GM10248 (cell line): ENCODE measurements at places on chromosomes 1 and 21.
A peak's percentile ranks its signal among the peaks of the same experiment; 100 is the strongest.

DNA sequence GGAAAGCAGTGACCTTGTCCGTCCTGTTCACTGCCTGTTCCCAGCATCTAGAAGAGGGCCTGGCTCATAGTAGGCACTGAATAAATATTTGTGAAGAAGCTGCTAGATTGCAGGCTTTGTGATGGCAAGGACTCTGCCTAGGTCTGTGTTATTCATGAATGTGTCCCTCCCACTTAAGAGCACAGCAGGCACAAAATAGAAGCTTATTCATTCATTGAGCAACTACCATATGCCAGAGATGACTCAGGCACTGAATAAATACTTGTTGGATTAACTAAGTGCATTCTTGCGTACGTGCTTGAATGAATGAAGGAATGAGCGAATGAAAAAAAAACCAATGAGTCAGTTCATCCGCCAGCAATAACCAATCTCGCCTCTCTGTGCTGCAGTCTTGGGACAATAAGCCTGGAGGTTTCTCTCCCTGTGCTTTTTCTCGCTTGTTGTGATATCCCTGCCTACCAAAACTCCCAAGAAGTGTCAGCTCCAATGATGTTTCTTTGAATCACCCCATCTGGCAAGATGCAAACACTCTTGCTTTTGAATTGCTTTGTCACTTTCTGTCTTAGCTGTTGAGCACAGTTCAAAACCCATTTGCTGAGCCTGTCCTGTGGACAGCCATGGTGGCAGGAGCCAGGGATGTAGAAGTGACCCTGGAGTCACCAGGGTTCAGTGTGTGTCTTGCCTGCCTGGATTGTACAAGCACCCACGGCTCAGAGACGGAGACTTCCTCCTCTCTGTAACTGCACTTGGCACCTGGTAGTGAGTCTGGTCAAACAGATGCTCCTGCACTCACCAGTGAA lies 143.9 kb downstream of the KAZN start:
- no peak for DNase-seq

- no peak for DNase-seq
These were observed 134.2 kb downstream of the GDAP2 start for GRCh38 chr1:117795190-117795589.

DNA sequence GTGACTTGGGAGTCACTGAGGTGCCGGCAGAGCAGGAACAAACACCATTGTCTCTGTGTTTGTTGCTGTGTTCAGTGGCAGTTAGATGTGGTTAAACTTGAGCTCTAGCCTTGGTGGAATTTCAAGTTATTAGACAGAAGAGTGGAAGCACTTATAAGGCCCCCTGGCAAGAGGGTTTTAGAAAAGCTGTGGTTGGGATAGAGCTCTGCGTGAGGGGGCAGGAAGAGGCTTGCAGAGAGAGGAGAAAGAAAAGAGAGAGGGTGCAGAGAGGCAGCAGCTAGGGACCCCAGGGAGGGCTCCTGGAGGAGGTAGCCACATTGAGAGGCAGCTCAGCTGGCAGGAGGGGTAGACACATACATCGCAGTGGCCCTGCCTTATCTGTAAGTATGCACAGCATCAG lies 128.2 kb downstream of the GALNT2 start:
- DNase-seq, result no peak

GRCh38 chr1:183870351-183871077 lies 65.6 kb downstream of the RGL1 start:
- DNase-seq, result no peak

DNA sequence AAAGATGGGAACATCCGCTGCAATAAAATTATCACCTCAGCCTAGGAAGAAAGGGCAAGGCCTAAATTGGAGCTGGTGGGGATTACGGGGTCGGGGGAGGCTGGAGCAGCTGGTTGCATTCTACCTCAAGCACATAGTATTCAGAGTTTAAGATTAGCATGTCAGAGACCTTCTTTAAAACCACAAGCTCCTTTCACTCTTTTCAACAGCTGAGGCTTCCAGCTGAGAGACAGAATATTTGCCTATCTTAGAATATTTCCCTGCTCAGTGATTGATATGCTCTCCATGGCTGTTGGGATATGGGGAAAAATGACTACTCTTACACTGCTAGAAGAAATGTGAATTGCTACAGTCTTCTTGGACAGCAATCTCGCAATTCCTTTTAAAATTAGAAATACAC lies 248.6 kb downstream of the TBX15 start:
- DNase-seq, result no peak

DNA sequence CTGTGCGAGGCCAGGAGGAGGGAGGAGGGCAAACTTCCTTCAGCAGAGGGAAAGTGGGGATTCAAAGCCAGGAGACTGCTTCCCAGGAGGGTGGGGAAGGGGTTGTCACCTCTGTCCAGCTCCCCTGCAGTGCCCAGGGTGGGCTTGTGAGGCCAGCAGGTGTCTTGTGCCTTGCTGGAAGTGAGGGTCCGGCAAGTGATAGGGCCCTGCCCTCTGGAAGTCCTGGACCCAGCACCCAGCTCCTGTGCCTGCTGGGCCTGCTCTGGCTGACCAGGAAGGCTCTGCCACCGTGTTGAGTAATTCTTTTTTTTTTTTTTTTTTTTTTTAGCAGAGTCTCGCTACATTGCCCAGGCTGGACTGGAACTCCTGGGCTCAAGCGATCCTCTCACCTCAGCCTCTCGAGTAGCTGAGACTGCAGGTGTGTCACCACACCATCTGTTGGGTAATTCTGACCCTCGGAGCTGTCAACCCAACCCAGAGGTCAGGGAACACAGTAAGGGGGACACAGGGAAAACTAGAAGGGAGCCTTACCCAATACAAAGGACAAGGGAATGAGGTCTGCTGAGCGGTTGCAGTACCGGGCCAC lies 1.0 kb downstream of the BEST4 start:
- DNase-seq, result no peak

DNA sequence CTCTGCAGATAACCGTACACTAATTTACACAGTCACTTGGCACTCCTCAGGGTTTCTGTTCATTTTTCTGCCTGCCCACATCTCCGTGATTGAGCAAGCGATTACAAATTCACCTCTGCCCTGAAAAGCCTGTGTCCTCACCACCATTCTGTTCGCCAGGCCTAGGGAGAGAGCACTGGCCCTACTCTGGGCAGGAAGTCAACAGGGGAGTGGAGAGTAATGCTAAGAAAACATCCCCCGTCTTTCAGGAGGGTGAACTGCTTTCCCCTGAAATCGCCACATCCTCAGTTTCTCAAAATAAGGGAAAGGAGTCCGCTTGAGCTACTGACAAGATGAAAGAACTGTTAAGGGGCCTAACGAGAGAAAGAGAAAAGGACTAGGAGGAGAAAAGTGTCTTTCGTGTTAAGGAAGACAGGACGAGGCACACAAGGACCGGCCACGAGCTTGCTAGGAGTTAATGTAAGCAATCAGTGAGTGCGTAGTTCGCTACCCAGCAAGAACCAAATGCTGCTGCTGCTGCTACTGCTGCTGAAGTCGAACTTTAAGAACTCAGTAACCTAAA lies 632 bp downstream of the PEX19 start:
- DNase-seq, result peak; percentile 19

DNA sequence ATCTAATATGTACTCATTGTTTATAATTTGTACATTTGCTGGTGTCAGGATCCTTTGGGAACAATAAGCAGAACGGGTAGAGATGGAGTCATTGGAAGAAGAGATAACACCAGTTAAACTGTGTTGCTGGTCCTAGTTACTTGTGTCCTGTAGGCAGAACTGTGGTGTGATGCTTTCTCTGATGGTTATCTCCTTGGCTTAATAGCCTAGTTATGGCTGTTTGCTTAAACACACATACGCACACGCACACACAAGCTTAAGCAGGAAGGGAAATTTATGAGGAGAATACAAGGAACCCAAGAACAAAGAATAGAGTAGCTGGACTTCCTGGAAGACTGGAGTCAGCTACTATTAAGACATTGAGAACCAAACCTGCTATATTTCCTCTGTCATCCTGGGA lies 5.7 kb upstream of the PKN2 start:
- no peak for DNase-seq

- no peak for DNase-seq
These were observed 48.4 kb downstream of the TRMT1L start for GRCh38 chr1:185108321-185108720.

GRCh38 chr1:228341814-228342626 lies 64.6 kb downstream of the TRIM11 start:
- no peak for DNase-seq

- DNase-seq, result no peak
These were observed 116.3 kb upstream of the HP1BP3 start for GRCh38 chr1:20903437-20903836.

DNA sequence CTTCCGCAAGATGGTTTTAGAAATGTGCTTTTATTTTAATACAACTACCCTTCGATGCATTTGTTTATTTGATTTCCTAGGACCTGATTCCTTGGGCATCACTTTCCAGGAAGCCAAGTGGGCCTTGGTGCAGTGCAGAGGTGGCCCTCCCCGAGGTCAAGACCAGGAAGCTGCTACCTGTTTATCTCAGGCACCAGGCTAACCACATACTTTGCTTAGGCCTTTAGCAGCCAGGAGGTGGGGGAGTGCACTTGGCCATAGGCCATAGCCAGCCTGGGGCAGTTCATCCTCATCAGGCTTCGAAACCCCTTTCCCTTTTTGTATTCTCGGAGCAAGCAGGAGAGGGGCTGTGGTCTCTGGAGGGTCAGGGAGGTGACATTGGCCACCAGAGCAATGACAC lies 45.4 kb downstream of the SMYD2 start:
- no peak for DNase-seq

GRCh38 chr21:29803191-29803590 lies 136.6 kb downstream of the GRIK1 start:
- DNase-seq, result no peak

DNA sequence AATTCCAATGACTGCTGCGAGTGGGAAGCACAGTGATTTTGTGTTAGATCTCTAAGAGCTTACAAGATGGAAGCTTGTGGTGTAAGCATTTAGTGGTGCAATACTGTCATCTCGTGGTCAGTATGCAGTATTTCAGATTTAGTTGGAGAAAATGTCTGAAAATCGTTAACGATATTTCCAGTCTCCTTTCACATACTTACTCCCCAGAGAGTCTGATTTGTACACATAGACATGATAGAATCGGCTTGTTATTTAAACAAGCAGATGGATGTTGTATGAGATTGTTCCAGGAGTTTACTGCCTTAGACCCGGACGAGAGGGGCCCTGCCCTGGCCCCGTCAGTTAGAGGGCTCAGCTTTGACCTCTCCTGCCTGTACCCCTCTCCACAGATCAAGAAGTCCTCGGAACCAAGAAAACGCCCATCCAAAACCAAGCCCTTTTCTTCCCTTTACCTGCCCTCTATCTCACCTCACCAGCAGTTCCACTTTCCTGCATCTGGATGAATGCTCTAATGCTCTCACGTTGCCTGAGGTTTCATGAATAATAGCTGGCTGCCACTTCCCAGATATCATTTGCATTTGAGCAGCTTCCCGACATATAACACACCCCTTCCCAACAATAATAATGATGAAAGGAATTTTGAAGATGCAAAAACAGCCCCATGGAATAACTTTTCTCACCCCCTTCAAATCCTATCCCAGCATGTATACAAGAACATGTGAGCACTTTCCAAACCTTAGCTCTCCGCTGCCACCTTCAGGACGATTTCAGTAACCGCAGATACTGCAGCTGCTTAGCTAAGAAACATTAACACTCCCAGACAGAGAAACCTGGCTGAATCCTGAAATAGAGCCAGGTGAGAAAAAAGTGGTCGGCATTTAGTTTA lies 247.3 kb downstream of the LTN1 start:
- peak; percentile 54 for DNase-seq

GRCh38 chr1:241336335-241336734 lies 20.7 kb downstream of the RGS7 start:
- DNase-seq, result no peak

GRCh38 chr1:170662561-170663403 lies 1.1 kb upstream of the PRRX1 start:
- DNase-seq, result no peak

DNA sequence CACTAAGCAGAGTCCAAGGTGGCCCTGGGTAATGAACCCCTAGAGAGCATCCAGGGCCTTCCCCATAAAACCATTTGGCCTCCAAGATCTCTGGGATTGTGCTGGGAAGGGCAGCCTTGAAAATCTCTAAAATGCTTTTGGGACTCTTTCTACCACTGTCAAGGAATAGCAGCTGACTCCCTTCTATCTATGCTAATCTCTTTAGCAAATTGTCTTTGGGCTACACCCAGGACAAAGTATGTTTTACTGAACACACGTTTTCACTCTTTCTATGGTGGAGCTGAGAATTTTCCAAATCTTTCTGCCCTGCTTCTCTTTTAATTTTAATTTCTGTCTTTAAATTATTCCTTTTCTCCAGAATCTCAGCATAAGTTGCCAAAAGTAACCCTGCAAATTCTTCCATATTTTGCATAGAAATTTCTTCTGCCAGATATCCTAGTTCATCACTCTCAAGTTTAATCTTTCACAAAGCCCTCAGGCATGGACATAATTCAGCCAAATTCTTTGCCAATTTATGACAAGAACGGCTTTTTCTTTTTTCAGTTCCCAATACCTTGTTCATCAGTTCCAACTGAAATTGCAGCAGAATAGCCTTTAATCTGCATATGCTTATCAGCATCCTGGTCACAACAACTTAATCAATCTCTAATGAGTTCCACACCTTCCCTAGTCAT lies 687.0 kb upstream of the ADGRL4 start:
- DNase-seq, result no peak

DNA sequence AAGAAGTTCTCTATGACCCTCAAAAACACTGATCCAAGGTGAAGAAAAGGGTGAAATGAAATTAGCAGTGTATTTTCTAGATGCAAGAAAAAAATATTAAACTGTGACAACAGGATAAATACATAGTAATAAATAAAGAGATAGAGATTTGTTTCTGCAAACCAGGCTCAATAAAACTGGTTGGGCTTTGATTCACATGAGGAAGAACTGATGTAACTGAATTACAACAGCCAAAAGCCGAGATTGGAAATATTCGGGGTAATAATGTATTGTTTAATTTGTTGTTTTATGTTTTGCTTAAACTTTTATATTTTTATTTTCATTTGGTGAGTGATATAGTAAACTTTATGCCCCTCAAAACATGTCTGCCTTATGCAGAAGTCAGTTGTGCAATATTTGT lies 285.0 kb downstream of the BRINP3 start:
- no peak for DNase-seq

GRCh38 chr1:205324781-205325180 lies 3.2 kb upstream of the NUAK2 start:
- no peak for DNase-seq

GRCh38 chr1:225483818-225484656 lies 56.2 kb upstream of the LBR start:
- DNase-seq, result no peak

DNA sequence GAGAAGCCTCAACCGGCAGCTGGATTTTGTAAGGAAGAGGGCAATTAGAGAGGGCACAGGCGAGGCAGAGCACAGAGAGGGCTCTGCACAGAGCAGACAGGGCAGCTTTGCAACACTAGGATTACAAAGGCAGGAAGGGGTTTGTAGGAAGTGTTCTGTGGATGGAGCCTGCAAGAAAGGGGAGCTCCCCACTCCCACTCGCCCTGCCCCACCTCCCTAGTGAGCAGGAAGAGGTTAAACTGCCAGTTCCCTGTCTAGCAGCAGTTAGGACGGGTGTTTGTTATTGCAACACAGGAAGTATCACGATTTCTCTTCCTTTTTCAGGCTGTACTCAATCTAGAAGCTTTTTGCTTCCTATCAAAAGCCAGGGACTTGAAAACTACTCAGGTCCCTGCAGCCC lies 63.3 kb upstream of the LRRC8D start:
- peak; percentile 43 for DNase-seq
